Upper lobe of right lung (tissue), 1 donor: ENCODE measurements at places on chromosomes 3 and 15. TPM values are rescaled to one million over a fixed set of nuclear protein-coding genes. Genes with fewer than 3 reads are reported as not detected.

Gene CSPG4
- total RNA-seq = 12.6 TPM

Gene GOLGA6L7
- total RNA-seq = not detected

GRCh38 chr3:178063461-178063860 lies 472.8 kb upstream of the KCNMB2 start:
- H3K27ac ChIP-seq = no peak overlapping the region
- H3K36me3 ChIP-seq = no peaks in the 10 kb centered on the region
- no peaks in the 10 kb centered on the region for H3K4me1 ChIP-seq

DNA sequence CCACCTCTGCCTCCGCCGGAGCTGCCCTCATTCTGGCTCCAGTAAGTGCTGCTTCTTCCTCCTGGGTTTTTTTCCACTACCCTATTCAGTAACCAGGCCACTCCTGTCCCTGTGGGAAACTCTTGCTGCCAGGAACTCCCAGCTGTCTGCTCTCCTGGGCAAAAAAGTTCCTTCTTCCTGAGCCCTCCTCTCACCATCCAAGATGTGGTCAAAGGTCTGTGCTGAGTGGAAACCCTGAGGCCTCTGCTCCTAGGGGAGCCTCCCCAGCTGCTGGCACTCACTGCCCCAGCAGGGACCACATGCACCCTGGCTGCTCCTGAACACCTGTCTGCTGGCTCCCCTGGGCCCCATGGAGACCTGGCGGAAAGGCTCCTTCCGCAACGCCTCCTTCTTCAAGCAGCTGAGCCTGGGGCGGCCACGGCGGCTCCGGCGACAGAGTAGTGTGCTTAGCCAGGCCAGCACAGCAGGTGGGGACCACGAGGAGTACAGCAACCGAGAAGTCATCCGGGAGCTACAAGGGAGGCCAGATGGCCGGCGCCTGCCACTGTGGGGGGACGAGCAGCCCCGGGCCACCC lies 454 bp downstream of the C15orf62 start:
- no peak overlapping the region for H3K4me3 ChIP-seq
- no peaks in the 10 kb centered on the region for H3K27me3 ChIP-seq
- H3K4me1 ChIP-seq = peaks cover 29% of the 10 kb centered on the region
- peaks cover 42% of the 10 kb centered on the region for H3K36me3 ChIP-seq
